ENCODE measurements at places on chromosomes 3 and 15.
A peak's percentile ranks its signal among the peaks of the same experiment; 100 is the strongest.

- no peak for DNase-seq
These were observed 92.0 kb downstream of the PLXNA1 start for GRCh38 chr3:127074900-127075360.

GRCh38 chr3:134328147-134328591 is 46.1 kb downstream of the AMOTL2 start:
- DNase-seq = no peak

DNA sequence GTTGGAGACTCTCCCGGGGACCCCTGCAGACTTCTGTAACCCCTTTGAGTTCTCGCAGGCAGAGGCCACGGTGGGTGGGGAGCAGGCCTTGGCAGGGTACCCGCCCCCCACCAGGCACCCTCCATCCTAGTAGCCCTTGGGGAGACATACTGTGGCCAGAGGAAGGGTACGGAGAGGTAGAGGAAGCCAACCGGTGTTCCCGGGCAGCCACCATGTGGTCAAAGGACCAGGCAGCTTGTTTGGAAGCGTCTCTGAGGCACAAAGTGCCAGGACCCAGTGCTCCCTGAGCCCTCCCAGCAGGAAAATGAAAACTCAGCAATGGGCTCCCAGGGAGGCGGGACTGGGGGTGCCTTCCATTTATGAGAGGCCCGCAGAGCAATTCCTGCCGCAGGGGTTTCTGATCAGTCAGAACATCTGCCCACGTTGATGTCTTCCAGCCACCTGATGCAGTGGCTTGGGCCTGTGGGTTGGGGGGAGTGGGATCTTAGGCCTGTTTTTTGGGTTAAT is 53.0 kb upstream of the CGNL1 start:
- DNase-seq = no peak

DNA sequence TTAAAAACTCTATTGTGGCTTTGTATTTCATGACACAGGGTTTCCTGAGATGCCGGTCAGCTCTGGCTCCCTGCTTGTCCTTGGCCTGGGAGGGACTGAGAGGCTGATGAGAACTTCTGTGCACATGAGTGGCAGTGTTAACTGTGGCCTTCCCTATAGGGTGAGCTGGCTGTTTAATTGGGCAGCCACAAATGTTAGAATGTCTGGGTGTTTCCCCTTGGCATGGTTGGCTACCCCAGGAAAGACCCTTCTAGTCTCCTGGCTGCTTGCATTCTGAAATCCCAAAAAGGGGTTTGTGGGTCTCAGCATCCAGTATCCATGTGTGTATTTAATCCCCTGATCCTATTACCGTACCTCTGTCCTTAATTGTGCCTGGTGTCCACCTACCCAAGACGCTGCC is 3.0 kb upstream of the KLF13 start:
- DNase-seq = no peak

DNA sequence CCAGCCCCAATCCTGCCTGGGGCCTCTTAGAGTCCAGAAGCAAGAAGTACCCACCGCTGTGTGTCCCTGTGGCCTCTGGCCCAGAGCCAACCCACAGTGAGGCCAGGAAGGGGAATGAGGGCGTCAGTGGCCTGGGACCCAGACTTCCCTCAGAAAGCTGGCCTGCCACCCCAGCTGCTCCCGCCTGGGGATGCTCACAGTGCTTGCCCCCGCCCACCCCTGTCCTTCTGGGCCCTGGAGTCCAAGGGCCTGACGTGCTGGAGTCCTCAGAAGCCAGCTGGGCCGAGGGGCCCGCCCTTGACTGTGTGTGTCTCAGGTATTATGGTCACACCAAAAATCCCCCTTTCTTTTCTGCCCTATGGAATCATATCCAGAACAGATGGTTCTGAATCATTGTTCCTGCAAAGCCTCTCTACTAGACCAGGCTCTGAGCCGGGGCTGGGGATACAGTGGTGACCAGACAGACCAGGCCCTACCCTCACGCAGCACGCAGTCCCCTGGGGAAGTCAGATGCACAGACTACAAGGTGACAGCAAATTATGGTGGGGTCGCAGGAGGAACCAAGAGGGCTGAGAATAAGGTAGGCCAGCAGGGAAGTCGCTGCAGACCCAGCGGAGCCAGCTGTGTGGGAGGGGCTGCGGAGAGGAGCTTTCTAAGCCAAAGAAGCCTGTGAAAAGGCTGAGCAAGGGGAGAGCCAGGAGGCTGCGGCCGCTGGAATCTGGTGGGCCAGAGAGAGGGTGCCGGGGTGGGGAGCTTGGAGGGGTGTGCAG is 99.1 kb downstream of the VGLL4 start:
- DNase-seq = no peak

DNA sequence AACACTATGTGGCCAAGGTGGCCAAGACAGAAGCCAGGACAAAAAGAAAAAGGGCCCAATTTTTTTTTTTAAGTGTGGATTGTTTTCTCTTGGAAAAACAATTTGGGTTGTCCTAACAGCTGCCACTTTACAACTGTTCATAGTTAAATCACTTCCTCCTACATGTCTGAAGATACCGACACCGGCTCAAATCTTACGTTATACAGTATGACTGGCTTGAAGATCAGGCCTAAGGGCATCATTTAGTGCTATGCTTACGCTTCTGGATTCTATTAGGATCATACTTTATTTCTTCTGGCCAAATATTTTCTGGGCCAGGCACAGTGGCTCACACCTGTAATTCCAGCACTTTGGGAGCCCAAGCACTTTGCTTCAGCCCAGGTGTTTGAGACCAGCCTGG is 404.4 kb downstream of the MECOM start:
- no peak for DNase-seq

DNA sequence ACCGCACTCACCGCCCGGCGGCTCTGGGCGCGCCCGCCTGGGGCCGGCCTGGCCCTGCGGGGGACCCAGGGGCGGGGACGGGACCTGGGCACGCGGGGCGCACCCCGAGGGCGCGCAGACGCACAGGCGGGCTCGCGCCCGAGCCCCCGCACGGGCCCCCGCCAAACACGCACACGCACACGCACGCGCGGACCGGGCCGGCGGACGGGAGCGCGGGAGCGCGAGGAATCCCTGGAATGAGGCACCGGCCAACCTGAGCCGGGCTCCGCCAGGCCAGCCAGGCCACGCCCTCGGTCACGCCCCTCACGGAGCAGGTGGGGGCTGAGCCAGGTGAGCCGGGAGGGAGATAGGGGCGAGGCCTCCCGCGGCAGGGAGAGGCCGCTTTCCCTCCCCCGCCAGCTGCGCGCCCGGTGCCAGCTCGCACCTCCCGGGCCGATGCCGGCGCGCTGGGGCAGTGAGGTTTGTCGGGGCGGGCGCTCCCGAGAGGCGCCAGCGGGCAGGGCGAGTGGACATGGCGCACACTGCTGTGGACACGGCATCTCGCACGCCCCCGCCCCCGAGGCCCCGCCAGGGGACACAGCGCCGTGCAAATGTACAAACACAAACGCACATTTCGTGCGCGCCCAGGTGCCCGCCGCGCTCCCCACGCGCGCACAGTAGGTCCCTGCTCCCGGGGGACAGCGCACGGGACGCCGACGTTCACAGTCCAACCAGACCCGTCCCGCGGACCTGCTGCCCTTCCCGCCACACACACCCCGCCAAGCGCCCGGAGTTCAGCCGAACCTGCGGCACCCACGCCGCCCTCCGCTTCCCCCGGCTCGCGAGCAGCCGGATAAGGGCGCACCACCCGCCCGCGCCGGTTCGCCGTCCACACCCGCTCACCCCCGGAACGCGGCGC is 75.9 kb upstream of the VGLL4 start:
- peak; percentile 53 for DNase-seq

DNA sequence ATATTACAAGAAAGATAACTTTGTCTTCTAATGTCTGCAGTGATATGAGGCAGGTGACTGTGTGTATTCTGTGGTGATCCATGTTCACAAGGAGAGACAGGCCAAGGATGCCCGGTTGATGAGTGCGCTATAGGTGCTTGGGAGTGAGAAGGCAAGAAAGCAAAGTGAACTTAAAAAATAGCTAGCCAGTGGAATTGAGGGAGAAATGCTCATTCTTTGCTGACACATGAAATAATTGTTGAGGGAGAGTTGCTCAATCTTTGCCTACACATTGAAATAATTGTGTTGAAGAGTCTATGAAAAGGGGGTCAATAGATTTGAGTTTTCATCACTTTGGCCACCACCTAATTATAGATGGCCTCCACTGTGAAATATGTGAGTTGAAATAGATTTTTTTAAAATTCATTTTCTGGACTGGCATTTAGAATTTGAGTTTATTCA is 156.3 kb downstream of the LPP start:
- no peak for DNase-seq

GRCh38 chr3:51620543-51620942 is 50.5 kb upstream of the TEX264 start:
- DNase-seq = no peak

DNA sequence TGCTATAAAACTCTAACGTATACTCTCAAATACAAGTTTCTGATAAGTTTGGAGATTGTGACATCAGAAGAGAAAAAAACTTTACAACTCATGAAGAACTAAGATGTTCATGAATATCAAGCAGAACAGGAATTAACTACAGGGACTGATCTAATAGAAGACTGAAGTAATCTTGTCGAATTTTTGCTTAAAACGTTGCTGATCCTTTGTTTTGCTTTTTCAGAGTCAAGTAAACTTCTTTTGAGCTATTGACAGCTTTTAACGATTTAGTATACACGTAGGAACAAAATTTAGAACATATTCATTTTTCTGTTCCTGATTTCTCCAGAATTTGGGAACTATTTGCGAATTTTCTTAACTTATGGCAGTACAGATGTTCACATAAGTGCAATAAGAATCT is 610.2 kb downstream of the SI start:
- DNase-seq = no peak

GRCh38 chr3:71515636-71516365 is 67.7 kb downstream of the FOXP1 start:
- DNase-seq = no peak

DNA sequence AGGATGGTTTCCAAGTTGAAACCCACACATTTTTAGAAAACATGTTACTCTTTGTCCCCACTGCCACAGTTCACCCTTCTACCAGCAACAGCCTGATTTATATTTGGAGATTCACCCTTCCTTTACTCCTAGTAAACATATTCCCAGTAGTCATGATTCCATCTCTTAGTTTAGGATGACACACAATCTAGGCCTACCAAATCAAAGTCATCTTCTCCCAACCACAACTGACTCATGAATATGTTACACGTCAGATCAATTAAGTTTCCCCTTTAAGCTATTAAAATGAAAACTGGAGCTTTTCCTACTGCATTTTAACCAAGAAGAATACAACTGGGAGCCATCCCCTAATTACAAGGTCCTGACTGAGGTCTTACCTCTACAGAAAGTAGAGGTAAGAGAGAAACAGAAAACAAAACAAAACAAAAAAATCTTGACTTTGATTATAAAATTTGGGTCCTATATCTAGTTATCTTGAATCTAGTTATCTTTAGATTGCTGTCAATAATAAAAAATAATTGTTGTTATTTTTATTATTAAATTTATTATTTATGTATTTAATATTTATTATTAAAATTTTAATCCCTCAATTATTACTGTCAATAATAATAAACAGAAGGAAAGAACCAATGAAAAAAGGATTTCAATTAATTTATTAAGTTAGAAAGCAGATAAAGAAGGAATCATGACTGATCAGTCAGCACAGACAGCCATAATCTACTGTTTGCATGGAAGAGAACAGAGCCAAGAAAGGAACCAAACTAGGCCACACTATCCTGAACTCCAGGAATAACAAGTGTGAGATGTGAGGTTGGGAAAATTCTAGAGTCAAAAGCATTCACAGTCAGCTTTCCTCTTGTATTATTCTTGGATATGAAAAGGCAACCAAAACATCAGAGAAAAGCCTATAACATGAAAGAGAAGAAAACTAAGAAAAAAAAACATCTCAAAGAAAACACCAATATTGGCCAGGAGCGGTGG is 12.5 kb downstream of the DPH6 start:
- DNase-seq = no peak

GRCh38 chr3:138222942-138223287 is 35.8 kb downstream of the ARMC8 start:
- no peak for DNase-seq

- no peak for DNase-seq
These were observed 162.8 kb upstream of the ZNF385D start for GRCh38 chr3:21913791-21914190.

GRCh38 chr3:16897254-16897926 is 12.6 kb downstream of the PLCL2 start:
- no peak for DNase-seq

- no peak for DNase-seq
These were observed 19.5 kb upstream of the CMTM7 start for GRCh38 chr3:32372213-32372490.

DNA sequence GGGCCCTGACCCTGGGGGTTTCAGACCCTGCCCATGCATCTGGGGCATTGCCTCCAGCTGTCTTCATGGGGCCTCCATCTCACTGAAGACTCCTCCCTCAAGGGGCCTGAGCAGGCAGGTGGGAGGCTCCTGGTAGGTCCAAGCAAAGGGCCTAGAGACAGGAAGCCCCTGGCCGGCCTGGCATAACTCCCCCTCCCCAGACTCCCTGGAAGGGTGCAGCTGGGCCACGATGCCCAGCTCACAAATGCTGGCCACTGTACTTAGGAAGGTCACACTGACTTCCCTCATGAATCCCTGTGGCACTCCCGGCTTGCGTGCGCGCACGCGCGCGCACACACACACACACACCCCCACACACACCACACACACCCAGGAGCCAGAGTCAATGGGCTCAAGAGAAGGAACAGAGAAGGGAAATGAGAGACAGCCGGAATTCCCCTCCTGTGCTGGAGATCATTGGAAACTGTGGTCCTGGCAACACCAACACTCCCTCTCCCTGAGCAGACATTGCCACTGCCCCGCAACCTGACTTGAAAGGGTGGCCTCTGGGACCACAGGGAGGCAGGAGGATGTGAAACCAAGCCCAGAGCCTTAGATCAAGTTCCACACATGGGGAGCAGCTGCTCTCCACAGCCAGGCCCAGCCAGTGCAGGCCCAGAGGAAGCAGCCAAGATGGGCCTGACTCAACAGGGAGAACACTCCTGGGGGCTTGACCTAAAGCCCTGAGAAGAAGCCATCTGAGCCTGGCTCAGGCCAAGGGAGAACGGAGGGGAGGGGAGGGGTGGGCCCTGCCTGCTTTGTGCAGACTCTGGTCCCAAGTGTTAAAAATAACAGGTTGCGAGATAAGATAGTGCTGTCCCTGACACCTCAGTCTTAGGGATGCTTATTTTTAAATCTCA is 69.7 kb downstream of the SCN5A start:
- DNase-seq = no peak

- no peak for DNase-seq
These were observed 9.2 kb upstream of the GATM start for GRCh38 chr15:45387380-45388007.

DNA sequence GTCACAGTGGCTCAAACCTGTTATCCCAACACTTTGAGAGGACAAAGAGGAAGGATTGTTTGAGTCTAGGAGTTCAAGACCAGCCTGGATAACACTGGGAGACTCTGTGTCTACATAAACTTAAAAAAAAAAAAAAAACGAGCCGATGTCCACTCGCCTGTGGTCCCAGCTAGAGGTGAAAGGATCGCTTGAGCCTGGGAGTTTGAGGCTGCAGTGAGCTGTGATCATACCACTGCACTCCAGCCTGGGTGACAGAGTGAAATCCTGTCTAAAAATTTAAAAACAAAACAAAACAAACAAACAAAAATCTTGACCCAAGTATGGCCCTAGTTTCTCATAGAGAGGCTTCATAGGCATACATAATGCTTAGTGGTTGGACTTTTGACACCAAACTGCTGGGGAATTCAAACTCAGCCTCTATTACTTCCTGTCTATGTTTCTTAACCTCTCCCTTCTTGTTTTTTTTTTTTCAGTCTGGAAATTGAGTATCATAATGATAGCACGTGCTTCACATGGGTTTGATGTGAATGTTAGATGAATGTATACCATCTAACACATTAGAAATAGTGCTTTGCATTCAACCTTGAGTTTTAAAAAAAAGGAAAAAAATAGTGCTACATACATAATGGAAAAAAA is 46.4 kb upstream of the CAPN7 start:
- no peak for DNase-seq
